Muscle of back (tissue), 13 donors: ENCODE measurements at places on chromosomes 5 and 9. TPM values are rescaled to one million over a fixed set of nuclear protein-coding genes. Genes with fewer than 3 reads are reported as not detected.

MEF2C gene
- polyA plus RNA-seq: 444 TPM

- DNase-seq: no peak
These were observed 159.2 kb downstream of the ARRDC3 start for GRCh38 chr5:91223886-91224285.

DNA sequence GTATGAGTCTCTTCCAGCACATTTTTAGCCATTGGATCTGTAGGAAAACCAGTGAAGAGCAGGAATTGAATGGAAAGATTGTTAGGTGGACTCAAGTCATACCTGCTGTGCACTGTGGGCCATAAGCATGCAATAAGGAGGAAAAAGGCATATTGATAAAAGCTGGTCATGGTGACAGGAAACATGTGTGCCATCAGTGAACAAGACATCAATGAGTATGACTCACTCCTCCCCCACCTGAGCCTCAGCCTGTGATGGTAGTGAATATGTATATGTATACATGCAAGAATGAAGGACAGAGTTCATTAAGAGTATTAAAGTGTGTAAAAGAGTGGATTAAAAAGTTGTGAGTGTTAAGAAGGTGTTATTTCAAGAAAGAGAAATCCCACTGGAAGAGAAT, 164.5 kb downstream of the TMEM38B start:
- no peak for DNase-seq

DNA sequence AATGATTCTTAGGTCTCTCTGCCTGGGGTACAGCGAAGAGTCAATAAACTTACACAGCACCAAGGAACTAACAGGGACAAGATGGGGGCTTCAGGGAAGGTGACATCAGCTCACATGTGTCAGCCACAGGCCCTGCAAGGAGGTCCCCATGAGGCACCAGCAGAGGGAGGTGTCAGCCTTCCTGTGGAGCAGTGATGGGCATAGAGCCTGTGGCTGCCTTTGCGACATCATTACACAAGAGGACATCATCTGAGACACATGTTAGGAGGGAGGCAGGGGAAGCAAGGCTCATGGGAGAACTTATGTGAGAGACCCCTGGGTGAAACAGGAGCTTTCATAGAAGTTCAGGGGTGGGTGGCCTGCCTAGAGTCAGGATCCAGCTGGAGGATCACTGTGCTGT, 389.6 kb downstream of the SEMA5A start:
- DNase-seq: peak; percentile 48

DNA sequence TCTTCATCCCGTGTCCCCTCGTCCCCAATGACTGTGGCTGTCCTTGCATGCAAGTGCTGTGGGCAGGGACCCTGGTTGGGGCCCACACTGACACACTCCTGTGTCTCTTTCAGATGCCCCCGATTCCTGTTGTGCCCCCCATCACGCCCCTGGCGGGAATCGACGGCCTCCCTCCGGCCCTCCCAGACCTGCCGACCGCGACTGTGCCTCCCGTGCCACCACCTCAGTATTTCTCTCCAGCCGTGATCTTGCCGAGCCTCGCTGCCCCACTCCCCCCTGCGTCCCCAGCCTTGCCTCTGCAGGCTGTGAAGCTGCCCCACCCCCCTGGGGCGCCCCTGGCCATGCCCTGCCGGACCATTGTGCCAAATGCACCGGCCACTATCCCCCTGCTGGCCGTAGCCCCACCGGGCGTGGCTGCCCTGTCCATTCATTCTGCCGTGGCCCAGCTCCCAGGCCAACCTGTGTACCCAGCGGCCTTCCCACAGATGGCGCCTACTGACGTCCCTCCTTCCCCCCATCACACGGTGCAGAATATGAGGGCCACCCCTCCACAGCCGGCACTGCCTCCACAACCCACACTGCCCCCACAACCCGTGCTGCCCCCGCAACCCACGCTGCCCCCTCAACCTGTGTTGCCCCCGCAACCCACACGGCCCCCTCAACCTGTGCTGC, 75.0 kb downstream of the WNK2 start:
- DNase-seq: no peak

GRCh38 chr5:160627921-160628618, 206.4 kb downstream of the PTTG1 start:
- DNase-seq: no peak
